Ascending aorta (tissue), 2 donors: ENCODE measurements at places on chromosomes 11 and 22. TPM values are rescaled to one million over a fixed set of nuclear protein-coding genes. Genes with fewer than 3 reads are reported as not detected.

DNA sequence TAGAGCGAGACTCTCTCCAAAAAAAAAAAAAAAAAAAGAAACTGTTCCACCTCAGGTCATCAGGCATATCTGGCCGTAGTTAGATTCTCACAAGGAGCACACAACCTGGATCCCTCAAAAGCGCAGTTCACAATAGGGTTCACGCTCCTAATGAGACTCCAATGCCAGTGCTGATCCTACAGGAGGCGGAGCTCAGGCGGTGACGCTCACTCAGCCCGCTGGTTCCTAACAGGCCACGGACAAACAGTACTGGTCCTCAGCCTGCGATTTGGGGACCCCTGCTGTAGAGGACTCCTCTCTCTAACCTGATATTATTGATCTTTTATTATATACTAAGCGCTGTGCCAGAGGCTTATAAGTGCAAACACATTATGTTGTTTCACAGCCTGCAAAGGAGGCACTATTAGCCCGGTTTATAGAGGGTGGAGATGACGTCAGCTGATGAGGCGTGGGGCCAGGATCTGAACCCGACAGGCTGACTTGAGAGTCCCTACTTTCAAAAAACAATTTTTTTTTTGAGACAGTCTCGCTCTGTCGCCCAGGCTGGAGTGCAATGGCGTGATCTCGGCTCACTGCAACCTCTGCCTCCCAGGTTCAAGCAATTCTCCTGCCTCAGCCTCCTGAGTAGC lies 4.9 kb upstream of the MAFF start:
- DNase-seq = no peak

DNA sequence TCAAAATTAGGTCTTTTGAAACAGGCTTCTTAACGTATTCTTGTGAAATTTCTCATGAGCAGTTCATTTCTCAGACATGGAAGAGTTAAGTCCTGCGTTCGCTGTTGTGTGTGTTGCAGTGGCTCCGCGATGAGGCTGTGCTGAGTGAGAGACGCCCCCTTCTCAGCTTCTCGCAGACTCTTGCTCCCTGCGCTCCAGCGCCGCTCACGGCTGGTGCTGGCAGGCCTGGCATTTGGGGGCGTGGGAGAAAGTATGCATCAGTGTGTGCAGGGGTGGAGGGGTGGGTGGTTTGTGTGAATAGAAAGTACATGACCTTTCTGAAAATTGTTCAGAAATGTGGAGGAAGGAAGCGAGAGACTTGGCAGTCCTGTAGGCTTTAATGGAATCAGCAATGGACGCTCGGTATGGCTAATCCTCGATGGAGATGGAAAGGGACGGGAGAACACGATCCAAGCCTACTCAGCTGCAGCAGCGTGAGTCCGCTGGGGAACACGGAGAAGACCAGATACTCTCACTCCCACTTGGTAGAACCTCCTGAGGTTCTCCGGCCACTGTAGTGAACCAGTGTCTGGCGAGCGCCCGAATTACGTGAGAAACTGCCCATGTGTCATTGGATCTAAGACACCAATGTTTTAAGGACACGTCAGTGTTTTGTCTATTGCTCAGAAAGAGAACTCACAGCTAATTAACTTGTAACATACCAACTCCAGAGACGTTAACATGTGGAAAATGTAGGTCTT lies 5.9 kb downstream of the TAB1 start:
- DNase-seq = no peak

DNA sequence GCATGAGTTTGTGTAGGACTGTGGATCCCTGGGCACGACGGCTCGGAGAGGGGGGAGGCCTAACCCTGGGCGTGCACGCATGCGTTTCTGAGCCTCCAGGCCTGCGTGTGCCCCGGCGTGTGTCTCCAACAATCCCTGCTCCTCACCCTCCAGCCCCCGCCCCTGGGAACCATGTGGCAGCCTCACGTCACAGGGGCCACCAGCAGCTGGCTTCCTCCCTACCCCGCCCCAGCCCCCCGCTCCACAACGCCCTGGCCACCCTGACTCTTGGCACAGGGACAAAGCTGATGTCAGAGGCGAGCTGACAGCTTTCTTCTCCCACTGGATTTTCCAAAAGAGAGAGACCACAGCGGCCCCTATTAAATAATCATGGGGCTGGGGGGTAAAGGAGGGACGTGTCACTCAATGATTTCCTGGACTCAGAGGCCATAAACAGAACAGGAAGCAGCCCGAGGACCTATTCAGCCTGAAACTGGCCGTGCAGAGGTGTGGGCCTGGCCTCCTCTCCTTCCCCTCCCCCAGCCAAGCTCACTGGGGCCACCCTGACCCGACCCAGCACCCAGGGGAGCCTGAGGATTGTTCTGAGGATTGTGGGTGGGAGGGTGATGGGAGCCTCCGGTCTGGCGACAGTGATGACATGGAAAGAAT lies 6.8 kb upstream of the LIF start:
- DNase-seq = no peak

GRCh38 chr11:2169005-2169378 lies 2.6 kb downstream of the TH start:
- no peak for DNase-seq

- no peak for DNase-seq
These were observed 827 bp upstream of the TNNT3 start for GRCh38 chr11:1918436-1919315.

DNA sequence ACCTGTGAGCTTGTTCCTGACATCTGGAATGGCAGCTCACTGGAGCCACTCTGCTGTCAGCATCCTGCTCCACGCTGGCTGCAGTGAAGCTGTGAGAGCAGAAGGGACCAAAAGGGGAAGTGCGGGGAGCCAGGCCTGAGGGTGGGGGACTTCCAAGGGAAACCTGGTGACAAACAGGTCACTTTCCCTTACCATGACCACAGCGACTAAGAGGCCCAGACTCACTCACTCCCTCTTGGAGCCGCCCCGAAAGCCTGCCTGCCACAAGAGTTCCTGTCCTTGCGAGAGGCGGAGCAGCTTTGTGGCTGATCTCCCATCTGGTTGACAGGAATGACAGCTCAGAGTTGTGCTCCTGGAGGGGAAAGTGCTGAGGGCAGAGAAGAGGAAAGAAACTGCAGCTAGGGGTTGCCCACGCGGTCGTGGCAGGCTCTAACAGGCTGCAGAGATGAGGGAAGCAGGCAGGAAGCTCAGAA lies 183.8 kb upstream of the NTM start:
- no peak for DNase-seq

GRCh38 chr22:37273846-37274225 lies 8.5 kb upstream of the CYTH4 start:
- no peak for DNase-seq

DNA sequence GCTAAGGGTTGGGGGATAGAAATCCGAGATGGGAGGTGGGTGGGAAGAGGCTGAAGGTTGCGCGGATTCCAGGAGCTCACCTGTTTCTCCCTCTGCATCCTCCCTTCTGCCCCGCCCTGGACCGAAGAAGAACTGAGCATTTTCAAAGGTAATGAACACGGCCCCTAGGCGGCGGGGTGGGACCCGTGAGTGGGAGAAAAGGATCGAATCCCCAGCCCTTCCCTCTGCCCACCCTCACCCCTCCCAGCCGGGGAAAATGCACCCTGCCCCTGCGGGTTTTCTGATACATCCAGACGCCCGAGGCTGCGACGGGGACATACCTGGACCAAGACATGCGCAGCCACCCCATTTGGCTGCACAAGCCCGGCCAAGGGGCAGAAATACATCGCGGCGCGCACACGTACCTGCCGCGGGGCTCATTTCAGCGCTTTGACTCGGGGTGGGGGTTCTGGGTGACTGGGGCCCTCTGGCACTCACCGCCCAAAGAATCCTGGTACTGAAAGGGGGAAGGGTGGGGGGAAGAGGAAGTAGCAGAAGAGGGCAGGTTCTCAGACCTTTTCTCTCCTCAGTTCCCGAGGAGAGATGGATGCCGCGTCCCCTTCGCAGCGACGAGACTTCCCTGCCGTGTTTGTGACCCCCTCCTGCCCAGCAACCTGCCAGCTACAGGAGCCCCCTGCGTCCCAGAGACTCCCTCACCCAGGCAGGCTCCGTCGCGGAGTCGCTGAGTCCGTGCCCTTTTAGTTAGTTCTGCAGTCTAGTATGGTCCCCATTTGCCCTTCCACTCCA lies 6.0 kb downstream of the VSIG2 start:
- no peak for DNase-seq

GRCh38 chr11:114762408-114762807 lies 84.1 kb downstream of the NXPE2 start:
- no peak for DNase-seq

DNA sequence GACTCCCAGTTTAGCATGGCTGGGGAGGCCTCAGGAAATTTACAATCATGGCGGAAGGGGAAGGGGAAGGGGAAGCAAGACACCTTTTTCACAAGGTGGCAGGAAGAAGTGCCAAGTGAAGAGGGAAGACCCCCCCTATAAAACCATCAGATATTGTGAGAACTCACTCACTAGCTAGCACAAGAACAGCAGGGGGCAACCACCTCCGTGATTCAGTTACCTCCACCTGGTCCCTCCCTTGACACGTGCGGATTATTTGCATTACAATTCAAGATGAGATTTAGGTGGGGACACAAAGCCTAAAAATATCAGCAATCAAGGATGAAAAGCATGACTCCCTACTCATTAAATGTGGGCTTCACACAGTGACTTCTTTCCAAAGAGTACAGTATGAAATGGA lies 155.0 kb upstream of the CCDC90B start:
- DNase-seq = no peak

GRCh38 chr22:20996598-20997535 lies 5.1 kb downstream of the THAP7 start:
- DNase-seq = no peak

DNA sequence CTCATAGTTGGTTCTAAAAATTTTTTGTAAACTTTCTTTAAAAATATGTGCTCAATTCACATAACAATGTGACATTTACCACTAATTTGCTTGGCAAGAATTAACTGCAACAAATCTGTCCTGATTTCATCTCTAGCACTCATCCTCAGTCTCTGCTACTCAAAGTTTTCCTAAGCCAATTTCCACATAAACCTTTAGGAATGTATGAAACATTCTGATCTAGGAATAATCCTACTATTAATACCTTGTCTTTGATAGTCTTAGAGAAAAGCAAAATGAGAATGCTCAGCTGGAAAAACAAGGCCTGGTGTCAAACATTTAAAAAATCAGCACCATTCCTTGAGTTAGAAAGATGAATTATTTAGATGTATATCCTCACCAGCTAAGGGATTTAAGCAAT lies 114.3 kb downstream of the CD44 start:
- DNase-seq = no peak

DNA sequence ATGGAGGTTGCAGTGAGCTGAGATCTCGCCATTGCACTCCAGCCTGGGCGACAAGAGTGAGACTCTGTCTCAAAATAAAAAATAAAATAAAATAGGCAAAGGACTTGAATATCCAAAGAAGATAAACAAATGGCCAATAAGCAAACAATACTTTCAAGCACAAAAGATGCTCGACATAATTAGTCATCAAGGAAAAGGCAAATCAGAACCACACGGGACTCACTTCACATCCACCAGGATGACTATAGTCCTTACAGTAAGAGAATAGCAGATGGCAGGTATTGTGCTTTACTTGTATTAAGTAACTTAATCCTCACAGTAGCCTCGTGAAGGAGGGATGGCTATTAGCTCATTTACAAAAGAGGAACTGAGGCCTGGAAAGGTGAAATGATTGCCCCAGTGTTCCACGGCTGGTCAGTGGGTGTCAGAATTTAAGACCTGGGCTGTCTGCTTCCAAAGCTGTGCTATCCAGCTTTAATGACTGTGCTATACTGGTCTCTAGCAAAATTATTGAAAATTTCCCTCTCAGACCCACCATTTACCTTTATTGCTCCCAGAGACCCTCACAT lies 40.2 kb upstream of the RBFOX2 start:
- no peak for DNase-seq

DNA sequence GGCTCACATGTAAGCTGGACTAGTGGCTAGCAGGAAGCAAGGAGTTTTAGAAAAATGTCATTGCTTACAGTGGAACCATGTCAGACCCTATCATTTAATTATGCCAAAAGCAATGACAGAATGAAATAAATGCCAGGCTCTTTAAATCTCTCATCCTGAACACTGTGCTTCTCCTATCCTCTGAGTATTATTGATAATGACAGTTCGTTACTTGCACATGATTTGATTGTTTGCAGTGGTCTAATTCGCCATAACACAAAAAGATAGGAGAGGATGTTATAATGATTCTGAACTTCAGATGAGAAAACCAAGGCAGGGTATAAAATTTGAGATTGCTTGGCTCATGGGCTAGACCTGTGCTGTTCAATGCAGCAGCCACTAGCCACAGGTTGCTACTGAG lies 68.2 kb downstream of the FLI1 start:
- no peak for DNase-seq

- DNase-seq = no peak
These were observed 27.8 kb downstream of the AP2A2 start for GRCh38 chr11:953512-953911.

- DNase-seq = peak; percentile 61
These were observed 12.7 kb downstream of the TOM1 start for GRCh38 chr22:35312198-35313059.

DNA sequence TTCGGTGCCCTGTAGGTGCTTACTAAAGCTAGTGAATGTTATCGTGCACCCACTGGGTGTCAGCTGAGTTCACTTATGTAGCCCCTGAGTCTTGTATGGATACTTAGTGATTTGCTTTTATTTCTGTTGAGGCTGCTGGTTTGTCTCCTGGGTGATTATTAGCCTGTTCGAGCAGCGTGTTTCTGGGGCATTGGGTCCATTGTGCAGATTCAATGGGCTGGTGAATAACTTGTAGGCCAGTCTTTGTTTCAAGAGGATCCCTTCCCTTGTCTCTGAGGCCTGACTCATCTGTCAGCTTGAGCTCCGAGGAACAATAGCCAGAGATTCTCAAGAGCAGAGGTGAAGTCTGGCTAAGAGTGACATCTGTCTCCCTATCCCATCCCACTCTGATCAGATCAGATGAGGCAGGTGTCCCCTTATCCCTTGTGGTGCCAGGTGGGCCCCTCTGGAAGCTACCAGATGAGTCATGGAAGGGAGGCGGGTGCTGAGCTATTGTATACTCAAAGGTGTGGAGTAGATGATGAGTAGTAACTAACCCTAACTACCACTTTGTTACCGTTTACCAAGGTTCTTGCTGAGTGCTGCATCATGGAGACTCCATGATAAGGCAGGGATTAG lies 3.7 kb downstream of the MIAT start:
- no peak for DNase-seq

GRCh38 chr11:12717851-12718291 lies 43.6 kb downstream of the TEAD1 start:
- no peak for DNase-seq

- no peak for DNase-seq
These were observed 9.0 kb downstream of the OR6M1 start for GRCh38 chr11:123797114-123797513.

DNA sequence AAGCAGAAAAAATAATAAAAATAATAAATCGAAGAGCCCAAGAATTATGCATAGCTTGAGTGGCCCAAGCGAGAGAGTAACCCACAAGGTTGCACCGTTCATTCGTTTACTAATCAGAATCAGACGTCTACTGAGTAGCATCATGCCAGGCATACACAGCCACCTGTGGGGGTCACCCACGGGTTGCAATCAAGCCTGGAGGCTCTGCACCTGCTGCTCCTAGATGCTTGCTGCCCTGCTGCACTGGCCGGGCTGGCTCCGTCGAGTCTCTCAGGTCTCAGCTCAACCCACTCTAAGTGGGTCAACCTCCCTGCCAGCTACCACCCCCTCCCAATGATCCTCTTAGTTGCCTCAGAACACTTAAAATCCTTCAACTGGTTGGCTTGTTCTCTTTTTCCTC lies 2.0 kb upstream of the TESMIN start:
- DNase-seq = no peak

ALDH3B1 gene
- 42.8 TPM for total RNA-seq

CYB5R2 gene
- total RNA-seq = 35.8 TPM

OR2D2 gene
- total RNA-seq = not detected

APOA4 gene
- 14.3 TPM for total RNA-seq

CARD16 gene
- total RNA-seq = 15.5 TPM

FANCF gene
- total RNA-seq = 0.32 TPM

NCR3LG1 gene
- 0.21 TPM for total RNA-seq

AASDHPPT gene
- 17.6 TPM for total RNA-seq
